Activated CD8-positive, alpha-beta memory T cell treated with anti-CD3 and anti-CD28 coated beads for 48 hours (primary cell): ENCODE measurements at places on chromosomes 12 and 14.

- no peak for DNase-seq
These were observed 178.2 kb downstream of the AKAP6 start for GRCh38 chr14:32507029-32507984.

GRCh38 chr12:65602610-65603295, 221.5 kb upstream of the HMGA2 start:
- peak; percentile 4 for DNase-seq

- DNase-seq = no peak
These were observed 38.6 kb downstream of the VWF start for GRCh38 chr12:6085841-6086240.

GRCh38 chr12:70045036-70045435, 198.2 kb upstream of the CNOT2 start:
- no peak for DNase-seq

DNA sequence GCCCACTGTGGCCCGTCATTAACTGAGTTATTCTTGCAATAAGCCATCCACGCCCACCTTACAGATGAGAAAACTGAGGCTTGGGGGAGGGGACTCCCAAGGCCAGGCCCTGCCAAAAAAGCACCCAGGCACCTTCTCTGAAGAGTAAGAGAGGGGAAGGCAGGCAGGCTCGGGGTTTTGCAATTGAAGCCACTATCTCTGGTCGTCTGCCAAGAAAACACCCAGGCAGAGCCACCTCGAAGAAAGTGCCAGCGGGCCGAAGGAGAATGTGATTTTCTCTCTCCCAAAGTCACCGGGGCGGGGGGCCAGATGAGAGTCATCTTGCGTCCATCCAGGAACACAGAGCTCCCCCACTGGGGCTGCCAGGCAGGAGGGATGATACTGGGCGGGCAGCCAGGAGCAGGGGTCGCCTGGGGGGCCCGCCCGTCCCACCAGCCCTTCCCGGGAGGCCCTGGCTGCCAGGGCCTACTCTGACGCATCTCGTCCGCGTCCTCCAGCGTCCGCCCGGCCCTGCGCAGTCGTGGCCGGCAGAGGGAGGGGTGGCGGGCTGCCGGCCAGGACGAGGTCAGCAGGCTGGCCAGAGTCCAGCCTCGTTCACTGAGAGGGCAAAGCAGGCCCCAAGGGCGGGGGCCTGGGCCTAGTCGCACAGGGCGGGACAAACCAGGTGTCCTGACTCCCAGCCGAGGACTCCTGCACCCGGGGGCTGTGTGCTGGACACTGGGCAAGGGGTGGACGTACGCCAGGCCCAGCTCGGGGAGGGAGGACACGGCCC, 74.3 kb downstream of the RFLNA start:
- DNase-seq = no peak

- DNase-seq = no peak
These were observed 73.8 kb upstream of the SRSF5 start for GRCh38 chr14:69693145-69693544.

DNA sequence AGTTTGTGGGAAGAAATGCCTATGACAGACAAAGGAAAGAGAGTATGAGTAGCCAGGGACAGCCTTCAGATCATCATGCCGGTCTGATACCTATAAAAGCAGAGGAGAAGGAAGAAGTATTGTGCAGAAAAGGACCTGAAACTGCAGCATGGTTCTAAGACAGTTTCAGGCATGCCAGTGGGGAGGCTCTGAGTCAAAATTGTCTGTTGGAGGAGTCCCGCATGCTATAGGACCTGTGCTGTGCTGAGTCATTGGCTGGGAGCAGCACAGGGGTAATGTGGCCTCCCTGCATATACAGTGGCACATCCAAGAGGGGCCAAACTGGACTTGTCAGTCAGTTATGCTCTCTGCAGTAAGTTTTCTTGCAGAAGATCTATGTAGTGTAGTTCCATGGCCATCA, 40.7 kb downstream of the NEUROD4 start:
- DNase-seq = no peak
